ENCODE measurements at places on chromosomes 11 and 22.

- no peak for DNase-seq
Observed at GRCh38 chr11:120565466-120566155, 54.1 kb downstream of the GRIK4 start.

GRCh38 chr11:72329526-72329925 lies 85.5 kb upstream of the PHOX2A start:
- DNase-seq, result no peak

DNA sequence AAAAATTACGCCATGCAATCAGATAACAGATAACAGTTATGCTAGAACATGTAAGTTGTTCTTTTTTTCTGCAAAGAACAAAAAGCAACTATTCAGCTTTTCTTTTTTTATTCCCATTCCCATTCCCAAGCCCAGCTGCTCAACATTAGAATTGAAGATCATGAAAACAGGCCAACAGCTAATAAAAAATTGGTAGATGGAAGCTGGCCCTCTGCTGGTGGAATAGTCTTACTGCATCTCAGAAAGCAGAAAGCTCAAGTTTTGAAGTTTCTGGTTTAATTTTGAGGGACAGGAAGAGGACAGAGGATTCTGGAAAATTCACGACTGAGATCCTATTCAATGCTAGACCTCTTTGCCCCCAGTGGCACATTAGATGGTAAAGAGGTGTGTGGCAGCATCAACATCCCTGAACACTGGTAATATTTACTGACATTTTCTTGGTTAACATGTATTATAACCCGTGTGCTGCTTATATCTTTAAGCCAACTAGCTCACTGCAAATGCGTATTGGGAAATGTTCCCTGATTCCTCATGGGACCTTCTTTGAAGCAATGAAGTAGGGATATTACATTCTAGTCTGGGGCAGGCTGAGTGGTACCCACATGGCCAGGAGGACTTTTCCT lies 591.2 kb downstream of the OPCML start:
- no peak for DNase-seq

GRCh38 chr11:12331239-12331874 lies 46.0 kb upstream of the PARVA start:
- no peak for DNase-seq

DNA sequence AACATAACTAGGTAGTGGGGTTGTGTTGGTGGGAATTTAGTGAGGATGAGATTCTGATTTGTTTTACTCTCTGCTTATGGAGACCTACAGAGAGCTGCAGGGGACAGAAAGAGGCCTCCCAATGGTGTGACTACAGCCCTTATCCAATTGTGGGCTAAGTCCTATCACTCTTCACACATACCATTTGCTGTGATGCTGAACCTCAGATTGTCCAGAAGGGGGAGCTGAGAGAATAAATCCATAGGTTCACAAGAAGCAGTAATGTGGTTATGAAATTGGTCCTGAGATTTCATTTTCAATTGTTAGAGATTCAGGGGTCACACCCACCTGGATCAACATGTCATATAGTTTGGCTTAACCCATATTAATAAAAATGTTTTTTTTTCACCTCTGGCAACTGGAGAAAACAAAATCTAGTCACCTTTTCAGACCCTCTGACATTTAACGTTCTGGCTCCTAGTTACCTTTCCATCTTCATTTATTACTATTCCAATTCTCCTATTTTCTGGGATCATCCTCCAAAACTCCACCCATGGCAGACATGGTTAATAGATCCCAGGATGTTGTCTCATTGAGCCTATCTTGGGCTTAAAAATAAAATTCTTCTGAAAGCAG lies 53.3 kb upstream of the PTPN5 start:
- no peak for DNase-seq

- no peak for DNase-seq
Observed at GRCh38 chr11:14082338-14082737, 119.8 kb downstream of the SPON1 start.

DNA sequence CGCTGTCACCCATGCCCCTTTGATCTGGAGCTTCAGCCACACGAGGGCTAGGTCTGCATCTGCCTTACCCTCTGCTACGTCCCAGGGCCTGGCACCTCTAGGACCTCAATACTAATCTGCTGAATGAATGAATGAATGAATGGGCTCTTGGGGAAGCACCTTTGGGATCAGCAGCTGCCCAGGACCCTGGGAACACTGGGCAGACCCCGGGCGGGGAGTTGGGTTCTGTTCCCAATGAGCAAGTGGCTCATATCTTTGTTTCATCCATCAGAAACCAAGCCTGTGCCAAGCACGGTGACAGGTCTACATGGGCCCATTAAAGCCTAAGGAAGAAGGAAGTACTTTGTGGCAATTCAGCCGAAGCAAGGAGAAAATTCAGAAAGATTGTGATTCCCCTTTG lies 41.5 kb upstream of the SHISAL1 start:
- DNase-seq, result no peak

DNA sequence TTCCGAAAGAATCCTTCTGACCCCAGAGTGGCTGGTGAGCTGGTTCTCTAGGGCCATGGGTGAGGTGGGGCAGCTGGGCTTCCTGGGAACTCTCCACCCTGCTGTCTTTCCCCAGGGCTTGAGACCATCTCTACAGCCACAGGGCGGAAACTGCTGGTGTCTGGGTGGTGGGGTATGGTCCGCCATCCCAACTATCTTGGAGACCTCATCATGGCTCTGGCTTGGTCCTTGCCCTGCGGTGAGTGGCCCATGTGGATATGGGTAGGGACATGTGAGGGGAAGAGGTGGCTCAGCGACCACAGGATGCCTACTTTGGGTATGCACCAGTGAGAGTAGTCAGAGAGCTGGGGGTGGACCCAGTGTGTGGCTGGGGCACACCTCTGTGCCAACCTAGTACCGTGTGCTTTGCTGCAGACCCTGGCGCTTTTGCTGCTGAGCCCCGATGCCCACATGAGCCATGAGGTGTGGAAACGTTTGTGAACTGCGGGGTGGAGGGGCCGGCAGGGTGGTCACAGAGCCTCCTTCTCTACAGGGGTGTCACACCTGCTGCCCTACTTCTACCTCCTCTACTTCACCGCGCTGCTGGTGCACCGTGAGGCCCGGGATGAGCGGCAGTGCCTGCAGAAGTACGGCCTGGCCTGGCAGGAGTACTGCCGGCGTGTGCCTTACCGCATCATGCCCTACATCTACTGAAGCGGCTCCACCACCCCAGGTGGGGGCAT lies 2.0 kb downstream of the ZNHIT2 start:
- DNase-seq, result no peak

DNA sequence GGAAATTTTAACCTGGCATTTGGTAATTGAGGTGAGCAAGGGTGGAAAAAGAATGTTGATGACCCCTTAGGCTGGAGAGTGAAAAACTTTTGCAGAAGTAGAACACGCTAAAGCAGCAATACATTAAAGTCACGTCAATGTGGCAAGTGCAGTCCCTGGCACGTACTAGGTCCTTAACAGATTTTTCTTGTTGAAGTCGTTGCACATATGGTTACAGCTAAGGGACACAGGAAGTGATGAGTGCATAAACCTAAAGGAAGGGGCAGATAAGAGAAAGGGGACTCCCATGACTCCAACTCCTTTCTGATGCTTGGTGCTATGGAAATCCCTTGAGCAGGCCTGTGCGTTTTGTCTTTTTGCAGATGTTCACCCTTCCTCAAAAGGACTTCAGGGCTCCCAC lies 1.2 kb downstream of the ACCS start:
- no peak for DNase-seq

DNA sequence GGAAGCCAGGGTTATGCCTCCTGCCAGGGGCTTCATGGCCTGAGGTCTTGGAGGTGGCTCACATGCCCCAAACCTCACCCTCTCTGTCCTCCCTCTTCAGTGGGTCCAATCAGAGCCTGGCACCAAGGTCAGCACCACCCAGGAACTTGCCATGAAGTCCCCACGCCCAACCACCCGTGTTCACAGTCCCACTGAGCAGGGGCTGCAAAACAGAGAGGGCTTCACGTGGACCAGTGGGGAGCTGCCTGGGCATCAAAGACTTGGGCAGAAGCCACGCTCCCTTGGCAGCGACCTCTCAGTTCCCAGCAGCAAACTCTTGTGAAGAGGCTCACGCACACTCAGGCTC lies 425.8 kb upstream of the B3GAT1 start:
- DNase-seq, result no peak

GRCh38 chr11:22346282-22346681 lies 8.1 kb downstream of the SLC17A6 start:
- DNase-seq, result no peak

GRCh38 chr11:124837491-124837856 lies 27.8 kb upstream of the ROBO3 start:
- DNase-seq, result no peak
